ENCODE measurements at places on chromosomes 6 and 20. TPM values are rescaled to one million over a fixed set of nuclear protein-coding genes. Genes with fewer than 3 reads are reported as not detected.

Gene NHSL1
- 31.6 TPM for total RNA-seq

GRCh38 chr6:47258724-47259347 lies 50.9 kb downstream of the TNFRSF21 start:
- H3K4me1 ChIP-seq, result no peaks in the 10 kb centered on the region
- no peaks in the 10 kb centered on the region for H3K36me3 ChIP-seq
- no peaks in the 10 kb centered on the region for H3K27me3 ChIP-seq

DNA sequence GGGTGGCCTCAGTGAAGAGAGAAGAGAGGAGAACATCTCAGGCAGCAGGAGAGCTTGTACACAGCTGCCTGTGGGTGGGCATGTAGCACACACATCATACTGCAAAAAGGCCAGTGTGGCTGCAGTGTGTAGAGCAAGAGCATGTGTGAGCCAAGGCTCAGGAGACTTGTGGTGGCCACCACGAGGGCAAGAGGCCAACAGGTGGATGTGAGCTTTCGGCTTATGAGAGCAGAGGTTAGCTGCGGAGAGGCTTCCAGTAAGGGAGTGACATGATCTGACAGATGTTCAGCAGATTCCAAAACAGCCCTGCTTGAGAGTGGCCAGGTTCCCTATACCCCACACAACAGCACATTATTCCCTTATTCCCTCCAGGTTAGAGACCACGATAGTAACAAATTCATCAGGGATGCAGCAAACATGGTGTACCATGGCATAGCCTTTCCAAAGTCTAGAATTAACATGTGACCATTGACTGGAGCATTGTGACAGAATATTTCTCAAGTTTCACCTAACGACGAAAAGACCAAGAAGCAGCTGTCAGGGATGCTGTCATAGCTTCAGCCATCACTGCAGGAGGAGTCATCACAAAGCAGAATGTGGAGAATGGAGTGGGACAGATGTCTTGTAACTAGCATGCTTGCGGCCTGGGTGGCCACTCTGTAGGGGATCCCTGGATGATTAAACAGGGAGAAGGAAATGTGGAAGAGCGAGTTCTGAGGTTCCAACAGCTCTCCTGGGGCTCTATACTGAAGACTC lies 23.1 kb downstream of the HM13 start:
- H3K4me1 ChIP-seq, result no peaks in the 10 kb centered on the region
- no peak for DNase-seq
- peaks cover 96% of the 10 kb centered on the region for H3K36me3 ChIP-seq

Gene BMP2
- 49.0 TPM for total RNA-seq

DNA sequence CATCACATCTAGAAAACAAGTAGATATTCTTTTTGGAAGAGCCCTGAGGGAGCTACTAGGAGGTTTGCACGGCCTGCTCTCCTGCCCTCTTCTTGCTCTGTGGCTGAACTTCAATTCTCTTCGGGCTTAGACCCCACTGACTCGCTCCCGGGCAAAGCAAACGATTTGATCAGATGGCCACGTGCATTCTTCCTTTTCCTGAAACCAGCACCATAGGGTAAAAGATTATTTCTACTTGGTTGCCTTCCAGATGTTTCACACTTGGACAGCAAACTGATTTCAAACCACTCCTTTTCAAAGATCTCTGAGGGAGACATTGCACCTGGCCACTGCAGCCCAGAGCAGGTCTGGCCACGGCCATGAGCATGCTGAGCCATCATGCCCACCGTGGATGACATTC lies at the start of gene SLC22A1:
TSS of gene SLC22A1 (plus strand) at position 258 of the 400 bp plus-strand sequence. CDS start at position 379, 121 bp downstream.
- no peak within 1 kb of the TSS for H3K27ac ChIP-seq
- DNase-seq, result no peak
- H3K4me3 ChIP-seq, result no peak within 1 kb of the TSS
- H3K4me1 ChIP-seq, result no peaks in the 10 kb centered on the region

- H3K27me3 ChIP-seq, result no peaks in the 10 kb centered on the region
- no peaks in the 10 kb centered on the region for H3K36me3 ChIP-seq
- DNase-seq, result peak; percentile 51
- H3K4me1 ChIP-seq, result peaks cover 6% of the 10 kb centered on the region
- peak overlapping the region; percentile 92 for H3K27ac ChIP-seq
Measured at GRCh38 chr6:28865401-28866204, 58.2 kb downstream of the TRIM27 start.

Gene BLOC1S5
- total RNA-seq, result 23.5 TPM

Gene KIF13A
- 60.6 TPM for total RNA-seq

Gene AGPAT1
- total RNA-seq, result 33.5 TPM

GRCh38 chr6:169833258-169833794 lies 81.9 kb downstream of the ERMARD start:
- DNase-seq, result no peak
- H3K36me3 ChIP-seq, result no peaks in the 10 kb centered on the region
- no peak overlapping the region for H3K4me3 ChIP-seq
- peaks cover 15% of the 10 kb centered on the region for H3K4me1 ChIP-seq

Gene MYLK4
- 1.3 TPM for total RNA-seq

DNA sequence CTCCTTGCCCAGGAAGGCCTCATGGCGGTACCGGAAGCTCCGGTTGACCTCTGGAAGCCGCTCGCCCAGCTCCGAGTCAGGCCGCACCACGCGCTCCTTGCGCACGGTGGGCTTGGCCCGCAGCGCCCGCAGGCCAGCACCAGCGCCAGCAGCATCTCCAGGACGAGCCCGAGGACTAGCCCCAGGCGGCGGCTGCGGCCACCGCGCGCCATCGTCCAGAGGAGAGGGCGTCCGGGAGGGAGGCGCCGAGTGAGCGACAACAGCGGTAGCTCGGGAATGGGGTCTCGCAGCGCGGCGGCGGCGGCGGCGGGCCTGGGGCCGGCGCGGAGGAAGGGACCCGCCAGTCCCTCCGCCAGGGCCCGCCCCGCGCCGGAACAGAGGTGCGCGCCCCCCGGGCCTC lies 27.6 kb upstream of the CGA start:
- H3K27ac ChIP-seq, result no peak overlapping the region
- H3K36me3 ChIP-seq, result no peaks in the 10 kb centered on the region
- peaks cover 7% of the 10 kb centered on the region for H3K27me3 ChIP-seq
- peaks cover 4% of the 10 kb centered on the region for H3K4me1 ChIP-seq
